Kidney tubule cell (primary cell): ENCODE measurements at places on chromosomes 5 and 9.

DNA sequence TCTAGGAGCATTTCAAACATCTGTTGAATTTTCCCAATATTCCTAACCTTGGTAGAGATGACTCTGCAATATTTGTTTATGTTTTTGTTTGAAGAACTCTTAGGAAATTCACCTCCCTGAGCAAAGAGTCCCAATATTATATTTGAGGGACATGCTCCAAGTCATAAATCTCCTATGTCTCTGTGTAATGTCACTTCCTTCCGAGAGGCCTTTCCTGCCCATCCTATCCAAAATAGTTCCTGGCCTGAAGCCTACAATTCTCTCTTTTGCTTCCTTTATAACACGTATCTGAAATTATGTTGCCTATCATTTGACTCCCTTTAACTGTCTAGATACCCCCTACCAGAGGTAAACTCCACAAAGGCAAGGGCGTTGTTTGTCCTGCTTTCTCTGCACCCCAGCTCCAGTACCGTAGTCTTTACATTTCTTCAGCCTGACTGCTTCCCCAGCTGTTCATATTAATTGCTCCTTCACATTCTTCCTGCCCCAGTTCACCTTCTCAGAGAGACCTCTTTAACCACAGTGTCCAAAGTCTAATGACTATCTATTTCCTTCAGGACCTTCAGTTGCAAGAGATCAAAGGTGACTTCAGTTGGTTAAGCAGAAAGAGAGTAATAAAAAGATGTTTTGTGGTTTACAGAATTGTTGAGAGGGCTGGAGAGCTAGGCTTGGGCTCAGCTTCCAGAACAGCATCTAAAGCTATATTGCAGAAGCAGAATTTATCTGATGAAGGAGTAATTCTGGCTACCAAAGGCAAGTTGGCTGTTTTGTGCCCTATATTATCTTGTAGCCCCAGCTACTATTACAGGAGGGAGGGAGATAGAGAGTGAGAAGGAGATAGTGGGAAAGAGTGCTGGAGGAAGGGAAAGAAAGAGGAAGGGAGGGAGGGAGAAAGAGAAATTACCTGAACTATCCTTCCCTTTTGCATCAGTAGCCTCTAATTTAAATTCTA is 109.3 kb upstream of the TMEM161B start:
- peak; percentile 33 for DNase-seq

- no peak for DNase-seq
Observed at GRCh38 chr5:167561796-167562195, 729.6 kb upstream of the WWC1 start.

DNA sequence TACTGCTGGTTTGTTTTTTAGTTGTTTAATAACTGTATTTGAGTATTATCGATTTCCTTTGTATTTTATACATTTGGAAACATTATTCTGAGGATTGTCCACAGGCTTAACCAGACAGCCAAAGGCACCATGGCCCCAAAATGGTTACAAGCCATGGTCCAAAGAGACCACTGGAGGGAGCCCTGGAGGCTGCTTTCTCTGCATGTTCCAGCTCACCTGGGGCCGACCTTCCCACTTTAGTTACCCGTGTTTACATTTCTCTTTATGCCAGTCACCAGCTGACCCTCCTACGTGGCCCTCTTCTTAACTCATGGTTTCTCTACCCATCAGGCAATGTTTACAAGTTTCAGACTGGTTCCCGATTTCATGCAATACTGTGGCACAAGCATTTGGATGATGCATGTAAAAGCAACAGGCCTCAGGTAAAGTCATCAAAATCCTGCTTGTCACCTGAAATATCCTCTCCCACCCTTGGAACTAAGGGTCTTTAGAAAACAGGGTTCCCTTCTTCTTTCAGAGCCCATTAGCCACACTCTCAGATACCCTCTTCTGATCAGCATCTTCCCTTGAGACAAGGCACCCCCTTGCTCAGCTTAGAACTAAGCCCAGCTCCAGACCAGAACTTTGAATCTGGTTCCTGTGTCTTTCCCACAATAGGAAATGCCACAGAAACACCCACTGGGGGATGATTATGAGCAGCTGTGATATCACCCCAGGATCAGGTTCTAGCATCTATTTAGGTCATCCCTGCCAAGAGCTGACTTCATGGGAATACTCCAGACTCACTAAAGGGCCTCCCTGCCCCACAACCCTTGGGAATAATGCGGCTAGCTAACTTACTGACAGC is 49.9 kb upstream of the GARNL3 start:
- peak; percentile 67 for DNase-seq

- peak; percentile 96 for DNase-seq
Observed at GRCh38 chr5:181173420-181174342, 26.3 kb downstream of the OR2V2 start.

DNA sequence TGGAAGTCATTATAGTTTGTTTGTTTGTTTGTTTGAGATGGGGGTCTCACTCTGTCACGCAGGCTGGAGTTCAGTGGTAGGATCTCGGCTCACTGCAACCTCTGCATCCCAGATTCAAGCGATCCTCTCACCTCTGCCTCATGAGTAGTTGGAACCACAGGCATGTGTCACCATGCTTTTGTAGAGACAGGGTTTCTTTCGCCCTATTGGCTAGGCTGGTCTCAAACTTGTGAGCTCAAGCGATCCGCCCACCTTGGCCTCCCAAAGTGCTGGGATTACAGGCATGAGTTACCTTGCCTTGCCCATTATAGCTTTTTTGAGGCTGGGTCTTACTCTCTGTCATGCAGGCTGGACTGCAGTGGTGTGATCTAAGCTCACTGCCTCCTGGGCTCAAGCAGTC is 28.8 kb downstream of the NSD1 start:
- DNase-seq, result peak; percentile 32

GRCh38 chr5:120093178-120093577 is 370.9 kb upstream of the PRR16 start:
- DNase-seq, result no peak

- peak; percentile 9 for DNase-seq
Observed at GRCh38 chr5:42015681-42016080, 90.6 kb downstream of the FBXO4 start.

GRCh38 chr5:75744355-75744754 is 27.1 kb upstream of the POC5 start:
- no peak for DNase-seq

DNA sequence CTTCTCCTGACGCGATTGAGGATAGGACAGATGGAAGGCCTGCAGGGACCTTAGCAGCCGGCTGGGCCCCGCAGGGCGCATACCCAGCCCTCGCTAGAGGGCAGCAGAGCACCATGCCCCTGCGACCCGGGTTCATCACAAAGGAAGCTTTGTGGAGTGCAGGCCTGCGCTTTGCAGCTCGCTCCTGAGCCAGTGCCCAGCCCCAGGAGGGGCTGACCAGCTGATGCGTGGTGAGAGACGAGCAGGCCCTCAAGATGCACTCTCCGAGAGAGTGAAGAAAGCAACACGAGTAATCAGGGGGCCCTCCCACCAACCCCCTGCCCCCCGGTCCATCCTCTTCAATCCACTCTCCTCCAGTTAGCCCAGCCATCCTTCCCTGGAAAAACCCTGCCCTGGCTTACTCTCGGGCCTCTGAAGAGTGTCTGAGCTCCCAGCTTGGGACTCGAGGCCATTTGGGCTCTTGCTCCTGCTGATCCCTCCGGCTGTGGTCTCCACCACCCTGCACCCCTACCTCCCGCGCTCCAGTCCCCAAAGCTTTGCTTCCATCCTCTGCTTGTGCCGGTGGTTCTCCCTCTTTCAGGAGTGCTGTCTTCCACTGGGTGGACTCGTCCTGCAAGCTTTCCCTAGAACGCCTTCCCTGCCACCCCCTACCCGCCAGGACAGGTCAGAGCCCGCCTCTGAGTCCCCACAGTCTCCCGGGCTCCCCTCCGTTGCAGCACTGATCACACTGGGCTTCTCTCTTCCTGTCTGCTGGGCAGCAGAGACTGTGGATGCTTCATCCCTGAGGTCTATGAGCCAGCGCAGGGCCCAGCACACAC is 9.1 kb upstream of the KIF12 start:
- peak; percentile 87 for DNase-seq

DNA sequence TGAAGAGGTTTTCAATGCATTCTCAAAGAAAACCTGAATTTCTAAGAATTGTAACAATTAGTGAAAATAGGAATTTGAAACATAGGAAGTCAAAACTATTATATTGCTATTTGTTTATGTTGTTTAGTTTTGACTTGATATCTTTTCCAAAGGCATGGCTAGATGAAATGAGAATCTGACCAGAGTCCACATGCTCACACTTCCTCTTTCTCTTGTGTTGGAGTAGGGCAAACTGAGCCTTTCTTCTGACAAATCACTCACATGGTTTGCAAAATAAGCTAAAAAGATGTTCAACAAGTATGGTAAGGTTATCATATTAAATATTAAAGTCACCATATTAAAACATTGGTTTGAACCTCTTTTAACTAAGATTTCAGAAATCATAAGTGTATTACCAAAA is 512.6 kb downstream of the ISL1 start:
- no peak for DNase-seq

GRCh38 chr5:149540089-149540488 is 11.2 kb downstream of the CSNK1A1 start:
- no peak for DNase-seq

GRCh38 chr5:90909940-90910339 is 351.3 kb downstream of the ADGRV1 start:
- DNase-seq, result no peak

DNA sequence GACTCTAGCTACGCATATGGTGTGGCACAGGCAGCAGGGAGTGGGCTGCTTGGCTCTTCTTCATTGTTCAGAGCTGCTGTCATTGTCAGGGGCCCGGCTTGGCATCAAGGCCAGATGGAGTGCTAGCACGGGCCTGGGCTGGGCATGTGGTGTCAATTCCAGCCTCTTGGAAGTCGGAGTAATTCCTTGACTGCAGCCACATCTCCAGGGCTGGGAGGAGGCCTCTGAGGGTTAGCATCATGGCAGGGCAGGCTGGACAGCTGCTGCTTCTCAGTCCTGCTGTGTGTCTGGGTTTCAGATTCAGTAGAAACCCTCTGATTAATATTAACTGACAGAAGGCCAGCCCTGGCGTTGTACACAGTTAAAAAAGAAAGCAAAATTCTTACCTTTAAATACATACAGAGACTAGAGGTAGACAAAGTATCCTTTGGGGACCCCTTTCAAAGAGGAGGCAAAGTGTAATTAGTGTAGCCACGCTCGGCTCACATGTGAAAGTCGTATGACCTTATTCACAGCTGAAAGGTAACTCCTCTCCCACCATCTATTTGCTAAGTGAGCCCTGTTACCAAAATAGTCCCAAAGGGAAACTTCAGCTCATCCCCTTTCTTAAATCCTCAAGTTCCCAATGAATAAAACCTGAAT is 126.4 kb downstream of the DOCK2 start:
- no peak for DNase-seq

DNA sequence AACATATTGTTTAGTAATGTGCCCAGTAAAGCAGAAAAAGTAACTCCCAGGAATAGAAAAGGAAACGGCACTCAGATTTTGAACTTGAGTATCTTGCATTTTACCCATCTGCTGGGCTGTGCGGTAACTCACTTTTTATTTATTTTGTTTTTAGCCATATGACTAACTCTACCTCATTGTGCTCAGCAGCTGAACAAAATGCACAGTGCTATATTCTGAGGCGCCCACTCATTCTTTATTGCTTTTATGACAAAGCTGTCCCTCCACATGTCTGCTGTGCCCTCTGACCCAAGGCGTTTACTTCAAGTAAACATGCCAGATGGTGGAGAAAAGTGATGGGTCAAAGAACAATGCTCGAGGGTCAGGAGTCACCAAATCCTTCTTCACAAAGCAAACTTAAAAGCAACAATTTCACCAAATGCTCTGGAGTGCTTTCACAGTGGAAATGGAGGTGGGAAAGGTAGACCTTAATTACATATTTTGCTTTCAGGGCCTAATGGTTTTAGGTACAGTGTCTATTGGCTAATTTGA is 215.2 kb upstream of the ELAVL2 start:
- DNase-seq, result no peak

- no peak for DNase-seq
Observed at GRCh38 chr5:9176641-9177040, 369.2 kb downstream of the SEMA5A start.

- DNase-seq, result no peak
Observed at GRCh38 chr5:32545102-32545800, 40.1 kb upstream of the SUB1 start.

GRCh38 chr9:90964101-90965020 is 162.7 kb downstream of the SYK start:
- DNase-seq, result peak; percentile 70

DNA sequence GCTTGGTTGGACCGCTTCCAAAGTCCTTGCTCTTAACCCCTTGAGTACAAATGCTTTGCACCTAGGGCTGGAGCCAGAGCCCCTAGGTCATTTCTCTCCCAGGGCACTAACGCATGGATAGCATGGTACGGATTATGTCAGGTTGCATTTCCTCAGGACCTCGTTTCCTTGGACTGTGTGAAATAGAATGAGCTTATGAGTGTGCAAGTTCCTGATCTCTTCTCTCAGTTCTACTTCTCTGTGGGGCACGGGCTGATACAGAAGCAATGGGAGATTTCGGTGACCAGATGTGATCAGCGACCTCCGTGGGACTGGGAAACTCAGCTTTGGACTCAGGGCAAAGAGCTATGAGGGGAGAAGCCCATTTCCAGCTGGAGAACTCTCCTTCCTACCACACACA is 14.2 kb downstream of the SPARC start:
- DNase-seq, result no peak

- peak; percentile 78 for DNase-seq
Observed at GRCh38 chr9:32500768-32501167, 25.2 kb downstream of the RIGI start.
